Thoracic aorta (tissue), 2 donors: ENCODE measurements at places on chromosomes 3 and 15.

DNA sequence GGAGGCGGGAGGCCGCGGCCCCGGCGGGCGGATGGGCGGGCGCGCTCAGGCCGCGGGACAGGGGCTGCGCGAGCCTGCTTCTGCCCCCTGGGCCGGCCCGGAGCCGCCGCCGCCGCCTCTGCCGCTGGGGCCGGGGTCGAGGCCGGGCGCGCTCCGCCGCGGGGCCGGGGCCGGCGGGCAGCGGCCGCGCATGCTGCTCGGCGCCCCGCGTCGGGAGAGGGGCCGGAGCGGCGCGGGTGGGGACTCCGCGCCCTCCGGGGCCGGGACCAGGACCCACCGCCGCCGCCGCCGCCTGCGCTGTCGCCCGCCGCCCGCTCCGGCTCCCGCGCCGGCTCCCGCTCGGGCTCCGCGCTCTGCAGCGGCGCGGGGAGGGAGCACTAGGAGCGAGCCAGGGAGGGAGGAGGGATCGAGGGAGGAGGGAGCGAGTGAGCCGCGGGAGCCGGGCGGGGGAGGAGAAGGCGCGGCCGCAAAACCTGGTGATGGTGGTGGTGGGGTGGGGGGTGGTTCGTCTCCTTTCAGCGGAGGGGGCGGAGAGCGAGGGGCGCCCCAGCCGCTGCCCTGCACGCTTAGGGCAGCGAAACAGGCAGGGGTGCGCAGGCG is at the start of gene LINGO1:
TSS of gene LINGO1 (minus strand) at position 379 of the 600 bp plus-strand sequence. CDS start 597 bp downstream, outside the sequence.
- no peak within 1 kb of the TSS for H3K27ac ChIP-seq
- H3K4me3 ChIP-seq = peak within 1 kb of the TSS; percentile 75
- peaks cover 6% of the 10 kb centered on the region for H3K27me3 ChIP-seq
- no peaks in the 10 kb centered on the region for H3K36me3 ChIP-seq
- no peak for DNase-seq
- peaks cover 7% of the 10 kb centered on the region for H3K4me1 ChIP-seq

DNA sequence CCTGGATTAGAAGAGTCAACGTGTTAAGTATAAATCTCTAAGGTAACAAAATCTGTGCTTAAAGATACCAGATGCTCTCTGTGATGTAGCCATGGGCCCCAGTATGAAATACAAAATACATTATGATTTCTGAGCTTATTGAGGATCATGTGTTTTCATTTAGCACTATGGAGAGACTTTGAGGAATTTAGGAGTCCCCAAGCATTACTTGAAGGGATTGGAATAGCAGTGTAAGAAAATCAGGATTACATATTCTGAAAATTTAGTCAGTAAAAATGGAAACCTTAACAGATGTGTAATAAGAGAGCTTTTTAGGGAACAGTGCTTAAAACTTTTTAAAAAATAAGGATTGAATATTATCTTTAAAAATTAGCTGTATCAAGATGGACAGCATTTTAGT is 35.5 kb downstream of the ECT2 start:
- no peak for DNase-seq
- H3K27ac ChIP-seq = no peak overlapping the region
- H3K27me3 ChIP-seq = no peaks in the 10 kb centered on the region
- no peaks in the 10 kb centered on the region for H3K4me1 ChIP-seq

DNA sequence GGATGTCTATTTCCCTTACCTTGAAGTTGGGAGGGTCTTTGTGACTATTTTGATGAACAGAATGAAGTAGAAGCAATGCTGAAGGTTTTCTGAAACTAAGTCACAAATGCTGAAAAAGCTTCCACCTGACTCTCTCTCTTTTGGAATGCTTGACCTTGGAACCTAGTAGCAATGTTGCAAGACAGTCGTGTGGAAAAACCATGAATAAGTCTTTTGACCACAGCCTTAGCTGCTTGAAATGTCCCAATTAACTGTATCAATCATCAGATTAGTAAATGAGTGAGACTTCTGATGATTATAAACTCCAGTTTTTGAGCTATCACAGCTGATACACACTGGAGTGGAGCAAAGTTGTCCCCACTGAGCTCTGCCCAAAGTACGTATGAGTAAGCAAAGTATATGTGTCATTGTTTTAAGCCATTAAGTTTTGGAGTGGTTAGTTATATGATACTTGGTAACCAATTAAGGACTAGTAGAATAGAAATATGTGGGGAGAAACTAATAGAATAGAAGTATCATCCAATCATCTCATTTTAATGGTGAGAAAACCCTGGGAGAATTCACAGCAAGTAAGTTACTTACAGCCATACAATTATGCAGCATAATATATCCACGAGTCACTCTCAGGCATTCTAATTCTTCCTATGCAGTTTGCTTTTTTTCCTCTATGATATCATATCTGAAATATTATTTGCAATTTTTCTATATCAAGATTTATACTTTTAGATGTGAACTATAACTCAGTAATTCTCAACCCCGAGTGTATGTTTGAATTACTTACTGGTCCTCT is 1010.6 kb downstream of the ROBO2 start:
- H3K27me3 ChIP-seq = no peaks in the 10 kb centered on the region
- H3K36me3 ChIP-seq = no peaks in the 10 kb centered on the region
- no peak overlapping the region for H3K4me3 ChIP-seq
- no peak for DNase-seq

- H3K36me3 ChIP-seq = no peaks in the 10 kb centered on the region
- DNase-seq = no peak
- peaks cover 6% of the 10 kb centered on the region for H3K4me1 ChIP-seq
- no peaks in the 10 kb centered on the region for H3K27me3 ChIP-seq
Observed at GRCh38 chr3:187932530-187932929, 187.3 kb upstream of the BCL6 start.

GRCh38 chr3:123536153-123536895 is 48.5 kb downstream of the HACD2 start:
- no peak overlapping the region for H3K4me3 ChIP-seq
- DNase-seq = no peak
- H3K36me3 ChIP-seq = no peaks in the 10 kb centered on the region
- H3K4me1 ChIP-seq = no peaks in the 10 kb centered on the region

DNA sequence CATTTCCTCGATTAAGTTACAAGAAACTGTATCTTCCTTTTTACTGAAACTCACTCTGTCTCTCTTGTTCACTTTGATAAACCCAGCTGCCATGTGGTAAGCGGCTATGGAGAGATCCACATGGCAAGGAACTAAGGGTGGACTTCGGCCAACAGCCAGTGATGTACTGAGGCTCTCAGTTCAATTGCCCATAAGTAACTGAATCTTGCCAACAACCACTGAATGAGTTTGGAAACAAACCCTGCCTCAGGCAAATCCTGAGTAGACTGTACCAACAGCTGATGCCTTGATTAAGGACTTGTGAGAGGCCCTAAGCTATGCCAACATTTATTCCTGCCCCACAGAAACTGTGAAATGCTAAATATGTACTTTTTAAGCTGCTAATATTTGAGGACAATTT is 433.5 kb downstream of the PLOD2 start:
- no peak overlapping the region for H3K4me3 ChIP-seq
- H3K27me3 ChIP-seq = no peaks in the 10 kb centered on the region
- H3K27ac ChIP-seq = no peak overlapping the region
- no peaks in the 10 kb centered on the region for H3K4me1 ChIP-seq
- H3K36me3 ChIP-seq = no peaks in the 10 kb centered on the region

DNA sequence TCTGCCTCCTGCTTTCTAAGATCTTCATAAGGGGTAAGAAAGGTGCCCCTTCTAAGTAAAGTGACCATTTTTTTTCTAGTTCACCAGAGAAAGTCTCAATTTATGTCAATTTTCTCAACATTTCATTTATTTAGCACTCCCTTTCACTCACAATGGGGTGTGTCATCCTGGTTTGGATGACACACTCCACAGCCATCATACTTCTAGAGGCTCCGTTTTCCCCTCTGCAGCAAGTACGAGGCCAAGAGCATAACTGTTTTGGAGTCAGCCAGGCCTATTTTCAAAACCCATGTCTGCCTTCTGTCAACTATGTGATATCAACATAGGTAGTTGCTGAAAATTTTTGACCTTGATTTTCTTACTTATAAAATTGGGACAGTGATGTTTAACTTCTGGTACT is 703.2 kb downstream of the NLGN1 start:
- H3K36me3 ChIP-seq = no peaks in the 10 kb centered on the region
- no peaks in the 10 kb centered on the region for H3K4me1 ChIP-seq
- no peaks in the 10 kb centered on the region for H3K27me3 ChIP-seq
- no peak overlapping the region for H3K27ac ChIP-seq

GRCh38 chr3:166123088-166123487 is 285.9 kb upstream of the BCHE start:
- no peaks in the 10 kb centered on the region for H3K27me3 ChIP-seq
- H3K4me3 ChIP-seq = no peak overlapping the region
- no peak overlapping the region for H3K27ac ChIP-seq
- DNase-seq = no peak
- no peaks in the 10 kb centered on the region for H3K4me1 ChIP-seq
